ENCODE measurements at places on chromosomes 3 and 15.

DNA sequence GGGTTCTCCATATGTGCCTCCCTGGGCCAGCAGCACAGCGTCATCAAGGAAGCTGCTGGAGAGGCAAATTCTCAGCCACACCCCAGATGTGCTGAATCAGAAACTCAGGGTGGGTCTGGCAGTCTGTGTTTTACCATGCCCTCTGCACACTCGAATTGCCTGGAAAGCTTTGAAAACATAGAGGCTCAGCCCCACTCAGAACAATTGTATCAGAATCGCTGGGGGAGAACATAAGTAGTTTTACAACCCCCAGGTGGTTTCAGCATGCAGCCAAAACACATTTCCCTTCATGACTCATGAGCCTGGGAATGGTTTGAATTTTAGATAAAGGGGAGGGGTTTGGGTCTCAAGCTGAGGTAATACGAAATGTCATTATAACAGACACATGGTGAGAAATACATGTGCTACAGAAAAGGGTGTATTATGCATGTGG is 9.6 kb downstream of the TGM4 start:
- no peak for DNase-seq

- no peak for DNase-seq
These were observed 66.3 kb downstream of the RTP4 start for GRCh38 chr3:187434524-187434923.

GRCh38 chr15:72487070-72487797 is 13.1 kb downstream of the ARIH1 start:
- DNase-seq = no peak

DNA sequence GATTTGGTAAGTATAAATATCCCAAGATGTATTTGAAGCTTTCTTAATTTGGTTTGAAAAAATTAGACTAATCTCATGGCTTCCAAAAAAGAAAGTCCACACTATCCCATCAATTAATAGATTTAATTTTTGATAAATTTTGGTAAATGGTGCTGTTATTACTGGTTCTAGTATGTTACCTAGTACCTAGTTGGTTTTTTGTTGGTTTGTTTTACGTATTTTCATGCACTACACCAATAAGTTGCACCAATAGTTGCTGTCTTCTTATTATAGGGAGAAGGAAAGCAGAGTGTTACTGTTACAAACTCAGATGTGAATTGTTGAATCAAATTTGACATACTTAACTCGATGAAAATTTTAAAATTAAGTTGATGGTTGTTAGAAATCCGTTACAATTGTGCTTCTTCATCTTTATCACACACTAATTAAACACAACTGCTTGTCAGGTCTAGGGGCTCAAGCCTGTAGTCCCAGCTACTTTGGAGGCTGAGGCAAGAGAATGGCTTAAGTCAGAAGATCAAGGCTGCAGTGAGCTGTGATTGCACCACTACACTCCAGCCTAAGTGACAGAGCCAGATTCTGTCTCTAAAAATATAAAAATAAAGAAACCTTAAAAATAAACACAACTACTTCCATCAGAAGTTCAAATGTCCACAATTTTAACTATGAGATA is 23.1 kb upstream of the MBNL1 start:
- DNase-seq = no peak

DNA sequence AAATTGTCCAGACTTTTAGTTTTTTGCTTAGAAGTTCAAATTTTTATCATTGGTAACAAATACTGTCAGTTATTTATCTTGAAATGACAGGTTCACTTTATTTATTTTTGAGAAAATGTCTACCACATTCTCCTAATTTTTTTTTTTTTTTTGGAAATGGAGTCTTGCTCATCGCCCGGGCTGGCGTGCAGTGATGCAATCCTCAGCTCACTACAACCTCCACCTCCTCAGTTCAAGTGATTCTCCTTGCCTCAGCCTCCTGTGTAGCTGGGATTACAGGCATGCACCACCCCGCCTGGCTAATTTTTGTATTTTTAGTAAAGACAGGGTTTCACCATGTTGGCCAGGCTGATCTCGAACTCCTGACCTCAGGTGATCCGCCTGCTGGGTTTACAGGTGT is 16.1 kb upstream of the EBLN2 start:
- no peak for DNase-seq

DNA sequence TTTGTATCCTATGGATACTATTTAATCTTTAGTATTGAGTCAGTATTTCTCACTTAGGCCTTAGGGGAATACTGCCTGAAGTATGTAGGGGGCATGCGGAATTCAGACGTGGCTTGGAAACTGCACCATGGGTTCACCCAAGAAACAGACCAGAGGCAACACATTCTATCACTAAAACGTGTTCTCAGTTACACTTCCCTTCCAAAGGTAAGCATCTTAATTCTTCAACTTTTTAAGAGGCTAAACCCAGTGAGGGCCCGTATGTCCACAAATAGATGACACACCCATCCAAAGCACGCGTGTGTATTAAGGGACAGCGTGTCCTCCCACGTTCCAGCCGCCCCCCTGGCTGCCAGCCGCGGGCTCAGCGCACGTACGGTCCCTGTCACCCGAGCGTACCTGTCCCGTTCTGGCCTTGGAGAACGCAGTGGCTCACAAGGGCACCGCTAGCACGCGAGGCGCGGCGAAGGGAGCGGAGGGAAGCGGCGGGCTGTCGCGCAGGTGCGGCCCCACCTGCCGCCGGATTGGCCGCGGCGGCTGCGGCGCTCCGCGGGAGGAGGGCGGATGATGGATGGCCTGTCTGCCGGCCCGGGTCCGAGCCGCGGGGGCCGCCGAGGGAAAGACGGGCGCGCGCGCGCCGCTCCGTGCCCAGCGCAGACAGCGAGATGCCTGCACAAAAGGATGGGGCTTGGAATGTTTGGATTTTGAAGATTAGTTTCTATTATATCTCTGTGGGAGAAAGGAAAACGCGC is 1003.9 kb upstream of the NR2F2 start:
- DNase-seq = no peak

- DNase-seq = no peak
These were observed 112.9 kb downstream of the CNTN4 start for GRCh38 chr3:2211568-2211967.

DNA sequence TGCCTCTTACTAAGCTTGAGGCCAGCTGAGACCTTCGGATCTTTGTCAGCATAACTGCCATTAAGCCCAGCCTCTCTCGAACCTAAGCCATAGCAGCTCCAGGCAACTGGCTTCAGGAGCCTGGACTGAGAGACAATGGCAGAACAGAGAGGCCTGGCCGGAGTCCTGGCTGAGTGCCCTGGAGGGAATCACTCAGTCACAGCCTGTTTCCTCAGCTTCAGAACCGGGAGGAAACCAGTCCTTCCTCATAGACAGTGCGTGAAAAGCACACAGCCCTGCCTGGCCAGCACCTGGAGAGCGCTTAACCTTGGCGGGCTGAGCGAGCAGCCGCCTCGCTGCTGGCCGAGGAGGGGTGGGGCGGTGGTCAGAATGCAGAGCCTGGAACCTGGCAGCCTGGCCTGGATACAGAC is 21.6 kb downstream of the RNU5B-1 start:
- no peak for DNase-seq

DNA sequence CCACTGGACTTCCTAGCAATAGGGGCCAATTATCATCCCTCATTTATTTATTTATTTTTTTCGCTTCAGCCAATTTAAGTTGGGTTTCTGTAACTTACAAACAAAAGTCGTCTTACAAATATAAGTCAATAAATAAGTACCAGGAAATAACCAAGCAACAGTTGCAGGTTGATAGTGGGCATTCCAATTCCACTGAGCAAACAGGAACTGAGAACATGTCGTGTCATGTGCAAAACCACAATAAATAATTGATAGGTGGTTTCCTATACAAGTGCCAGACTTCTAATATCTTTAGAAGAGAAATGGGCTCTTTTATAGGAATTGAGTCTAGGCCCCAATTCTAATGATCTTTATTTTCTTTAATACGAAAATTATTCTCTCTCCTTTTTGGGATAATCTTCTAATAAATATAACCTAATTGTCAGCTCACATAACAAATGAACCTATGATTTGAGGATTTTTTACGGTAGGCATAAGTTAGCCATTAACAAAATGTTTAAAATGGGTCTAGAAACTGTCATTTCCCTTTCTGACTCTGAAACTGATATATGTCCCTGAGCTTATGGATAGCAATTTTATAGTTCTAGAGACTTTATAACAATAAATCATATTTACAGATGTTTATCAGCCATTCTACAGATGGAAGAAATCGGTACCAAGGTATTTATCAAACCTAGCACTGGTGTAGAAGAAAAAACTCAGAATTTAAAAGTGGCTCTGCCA is 571.8 kb downstream of the FOXP1 start:
- DNase-seq = no peak
